ENCODE measurements at places on chromosomes 12 and 14.
A peak's percentile ranks its signal among the peaks of the same experiment; 100 is the strongest.

DNA sequence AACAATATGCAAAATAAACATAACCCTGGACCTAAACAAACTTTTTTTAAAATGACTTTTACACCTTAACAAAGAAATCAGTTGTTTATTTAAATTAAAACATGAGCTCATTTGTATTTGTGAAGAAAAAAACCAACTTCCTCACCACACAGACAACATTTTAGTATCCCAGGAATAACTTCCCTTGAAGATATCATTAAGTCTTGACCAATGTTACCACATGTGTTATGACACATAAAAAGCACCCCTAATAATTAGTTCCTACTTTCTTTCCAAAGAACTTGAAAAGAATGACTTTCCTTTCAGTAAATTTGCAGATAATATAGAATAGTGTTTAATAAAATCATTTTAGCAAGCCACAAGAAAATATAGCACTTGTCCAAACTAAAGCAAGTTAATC lies 42.4 kb downstream of the DUSP16 start:
- no peak for DNase-seq

DNA sequence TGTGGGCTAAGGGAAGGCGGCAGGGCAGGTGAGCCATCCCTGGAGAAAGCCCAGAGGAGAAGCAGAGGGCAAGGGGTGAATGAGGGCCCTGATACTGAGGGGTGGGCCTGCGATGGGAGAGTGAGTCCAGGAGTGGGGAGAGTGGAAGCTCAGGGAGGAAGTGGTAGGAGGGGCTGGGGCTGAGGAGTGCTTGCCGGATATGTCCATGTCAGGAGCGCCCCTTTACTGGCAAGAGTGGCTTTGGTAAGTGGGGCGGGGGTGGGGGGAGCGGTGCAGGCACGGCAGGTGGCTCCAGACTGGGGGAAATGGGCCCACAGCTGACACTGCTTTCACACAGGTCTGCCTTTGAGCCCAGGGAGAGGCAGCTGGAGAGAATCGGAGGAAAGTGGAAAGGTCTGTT lies 86.4 kb upstream of the GPR68 start:
- no peak for DNase-seq

- DNase-seq, result no peak
These were observed 631 bp downstream of the PPM1H start for GRCh38 chr12:62934239-62934798.

DNA sequence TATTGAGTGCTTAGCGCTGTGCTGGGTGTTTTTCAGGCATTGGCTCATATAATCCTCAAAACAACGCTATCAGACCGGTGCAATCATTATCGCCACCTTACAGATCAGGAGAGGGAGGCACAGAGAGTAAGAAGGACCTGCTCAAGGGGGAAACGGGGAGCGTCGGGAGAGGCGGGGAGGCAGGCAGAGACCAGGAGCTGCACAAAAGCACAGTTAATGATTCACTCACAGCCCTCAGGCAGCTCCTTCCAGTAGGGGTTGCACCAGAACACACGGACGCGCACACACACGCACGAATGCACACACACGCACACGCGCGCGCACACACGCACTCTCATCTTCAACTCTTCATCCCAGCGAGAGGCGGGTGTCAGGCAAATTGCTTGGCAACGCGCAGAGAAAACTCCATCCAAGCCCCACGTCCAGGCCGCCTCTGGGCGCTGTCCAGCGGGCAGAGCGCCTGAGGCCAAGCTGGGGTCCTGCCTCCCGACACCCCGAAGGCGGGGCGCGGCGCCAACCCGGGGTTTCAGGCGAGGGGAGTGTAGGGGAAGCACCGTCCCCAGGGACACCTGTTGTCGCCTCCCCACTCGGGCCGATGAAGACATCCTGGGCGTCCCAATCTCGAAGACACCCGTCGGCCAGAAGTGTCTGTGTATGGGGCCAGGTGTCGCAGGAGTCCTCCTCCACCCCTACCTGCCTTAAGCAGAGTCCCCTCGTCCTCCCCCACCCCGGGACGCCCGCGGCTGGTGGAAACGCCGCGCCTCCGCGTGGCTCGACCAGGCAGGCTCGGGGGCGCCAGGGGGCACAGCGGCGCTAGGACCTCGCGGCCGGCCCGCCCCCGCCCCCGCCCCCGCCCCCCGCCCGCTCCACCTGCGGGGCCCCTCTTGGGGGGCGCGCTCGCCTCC lies 35.5 kb upstream of the STON2 start:
- peak; percentile 50 for DNase-seq

GRCh38 chr14:74614508-74615495 lies 2.8 kb upstream of the LTBP2 start:
- DNase-seq, result no peak

GRCh38 chr12:27781680-27782079 lies 1.6 kb upstream of the MANSC4 start:
- DNase-seq, result no peak

DNA sequence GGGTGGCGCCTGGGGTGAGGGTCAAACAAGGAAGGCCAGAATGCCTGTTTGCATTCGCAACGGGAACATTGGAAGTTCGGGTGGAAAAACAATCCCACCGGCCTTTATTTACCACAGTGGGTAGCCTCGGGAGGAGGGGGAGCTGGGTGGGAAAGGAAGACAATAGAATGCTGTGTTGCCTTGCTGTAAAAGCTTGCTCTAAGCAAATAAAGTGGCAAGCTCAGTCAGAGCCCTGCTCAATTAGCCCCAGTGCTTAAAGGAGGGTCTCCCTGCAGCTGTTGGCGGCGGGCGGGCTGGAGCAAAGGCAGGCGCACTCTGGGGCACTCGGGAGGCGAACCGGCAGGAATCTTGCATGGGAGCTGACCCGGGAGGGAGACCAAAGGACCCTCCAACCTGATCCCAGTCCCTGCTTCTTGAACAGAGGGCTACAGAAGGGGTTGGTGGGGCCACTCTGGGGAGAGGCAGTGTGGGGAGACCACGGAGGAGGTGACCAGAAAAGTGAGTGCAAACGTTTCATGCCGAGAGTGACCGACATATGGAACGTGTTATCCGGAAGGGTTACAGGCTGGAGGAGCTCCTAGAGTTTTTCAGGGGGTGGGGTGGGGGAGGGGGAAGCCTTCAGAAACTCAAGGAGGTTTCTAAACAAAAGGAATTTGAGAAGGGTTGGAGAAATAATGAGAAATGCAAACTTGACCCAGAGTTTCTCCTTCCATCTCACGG lies 48.5 kb downstream of the NTF3 start:
- no peak for DNase-seq

GRCh38 chr14:51464411-51464810 lies 187.3 kb upstream of the FRMD6 start:
- DNase-seq, result no peak

- no peak for DNase-seq
These were observed 156.3 kb downstream of the PTPN11 start for GRCh38 chr12:112574896-112575558.

GRCh38 chr12:123532808-123533649 lies 490 bp downstream of the RILPL1 start:
- DNase-seq, result peak; percentile 52

DNA sequence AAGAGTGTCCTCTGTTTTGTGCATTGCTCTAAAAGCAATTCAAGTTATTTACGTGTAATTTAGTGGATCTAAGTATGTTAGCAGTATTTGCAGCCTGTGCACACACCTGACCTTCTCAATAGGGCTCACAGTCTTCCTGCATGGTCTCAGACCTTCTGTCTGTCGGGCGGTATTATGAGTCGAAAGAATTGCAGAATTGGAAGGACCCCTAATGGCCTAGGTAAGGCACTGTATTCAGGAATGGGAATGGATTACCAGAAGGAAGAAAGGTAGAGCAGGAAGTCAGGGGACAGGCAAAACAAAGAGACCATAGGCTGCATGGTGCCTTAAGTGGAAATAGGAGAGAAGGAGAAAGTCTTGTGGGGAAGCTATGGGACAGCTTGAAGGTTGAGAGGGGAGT lies 341.6 kb downstream of the VRK1 start:
- DNase-seq, result no peak

DNA sequence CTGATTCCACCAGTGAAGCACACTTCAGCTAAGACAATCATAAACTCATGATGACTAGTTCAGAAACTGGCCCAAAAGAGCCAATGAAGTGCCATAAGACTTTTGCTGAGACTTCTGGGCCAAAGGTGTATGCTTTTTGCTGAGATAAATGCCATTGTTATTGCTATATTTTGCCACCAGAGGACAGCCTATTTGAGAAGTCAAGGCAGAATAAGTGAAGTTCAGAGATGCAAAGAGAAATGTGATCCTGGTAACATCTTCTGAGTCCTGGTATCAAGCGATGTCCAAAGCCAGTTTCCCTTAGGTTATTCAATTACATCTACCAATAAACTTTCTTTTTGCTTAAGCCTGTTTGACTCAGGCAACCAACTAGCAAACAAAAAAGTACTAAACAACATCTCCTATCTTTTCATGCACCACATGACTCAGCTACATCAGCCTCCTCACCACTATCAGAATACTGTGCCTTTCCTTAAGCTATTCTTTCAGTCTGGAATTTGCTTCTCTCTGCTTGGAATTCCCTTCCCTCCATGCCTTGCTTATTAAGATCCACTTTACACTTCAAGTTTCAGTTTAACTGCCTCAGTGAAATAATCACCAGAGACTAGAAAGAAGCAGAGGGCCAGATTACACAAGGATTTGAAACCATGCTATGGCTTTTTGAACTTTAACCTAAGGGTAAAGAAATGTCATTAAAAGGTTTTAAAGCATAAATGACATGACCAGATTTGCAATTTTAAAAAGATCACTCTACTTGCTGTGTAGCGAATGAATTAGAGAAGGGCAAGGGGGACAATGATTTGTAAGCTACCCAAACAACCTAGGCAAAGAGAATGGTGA lies 14.0 kb downstream of the CRY1 start:
- DNase-seq, result no peak

GRCh38 chr14:100578552-100578951 lies 8.7 kb downstream of the BEGAIN start:
- DNase-seq, result no peak

DNA sequence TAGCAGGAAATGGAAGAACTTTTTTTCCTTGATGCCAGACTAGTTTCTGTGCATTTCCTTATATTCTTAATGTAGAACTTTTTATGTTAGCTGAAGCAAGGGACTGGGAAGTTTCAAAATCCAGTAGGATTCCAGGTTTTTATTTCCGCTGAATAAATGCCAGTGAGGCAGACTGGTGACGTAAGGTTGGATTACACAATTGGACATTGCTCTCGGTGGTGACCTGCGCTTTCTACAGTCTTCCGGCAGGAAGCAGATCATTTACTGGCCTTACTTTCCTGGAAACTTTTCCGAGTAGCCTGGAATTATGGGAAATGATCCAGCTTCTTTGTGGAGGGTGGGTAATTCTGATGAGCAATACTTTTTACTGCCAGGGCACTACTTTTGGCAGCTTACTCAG lies 3.6 kb downstream of the IFT43 start:
- DNase-seq, result no peak

DNA sequence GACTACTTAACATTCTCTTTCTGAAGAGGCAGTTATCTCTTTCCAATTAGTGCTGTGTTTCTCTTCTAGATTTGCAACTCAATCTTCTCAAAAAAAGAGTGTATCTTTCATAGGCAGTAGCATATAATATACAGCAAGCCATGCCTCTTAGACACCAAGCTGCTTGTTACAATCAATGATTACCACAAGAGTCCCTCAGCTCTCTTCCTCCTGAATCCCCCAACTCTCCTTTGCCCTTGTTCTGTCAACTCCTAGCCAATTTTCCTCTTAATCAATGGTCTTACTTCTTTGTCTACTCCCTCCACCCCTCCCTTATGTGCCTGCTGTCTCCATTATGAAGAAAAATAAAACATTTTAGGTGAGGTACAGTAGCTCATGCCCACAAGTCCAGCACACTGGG lies 2.6 kb downstream of the TMTC1 start:
- DNase-seq, result no peak

DNA sequence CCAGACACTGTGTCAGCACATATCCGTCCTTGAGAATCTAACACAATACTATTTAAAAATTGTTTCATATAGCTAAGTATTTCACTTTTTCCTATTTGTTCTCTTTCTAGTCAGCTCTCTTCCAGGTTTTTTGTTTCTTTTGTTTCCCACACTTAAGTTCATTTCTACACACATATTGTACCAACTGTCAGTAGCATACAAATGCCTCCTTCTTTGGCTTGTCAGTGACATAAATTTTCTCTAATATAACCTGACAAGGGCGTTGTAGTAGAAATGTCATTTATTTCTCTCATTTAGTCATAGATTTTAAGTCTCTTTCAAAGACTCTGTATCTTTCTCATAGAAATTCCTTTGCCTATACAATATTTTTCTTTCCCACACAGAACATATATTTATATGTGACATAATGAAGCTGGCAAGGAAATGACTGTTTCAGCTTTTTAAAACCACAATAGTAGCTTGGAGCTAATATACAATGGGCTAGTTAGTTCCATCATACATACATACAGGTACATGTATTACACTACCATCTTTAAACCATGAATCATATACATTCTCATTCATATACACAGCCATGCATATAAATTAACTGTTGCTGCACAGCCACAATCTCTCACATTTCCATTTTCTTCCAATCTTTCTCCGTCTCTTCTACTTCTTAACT lies 42.3 kb upstream of the EPS8 start:
- no peak for DNase-seq

DNA sequence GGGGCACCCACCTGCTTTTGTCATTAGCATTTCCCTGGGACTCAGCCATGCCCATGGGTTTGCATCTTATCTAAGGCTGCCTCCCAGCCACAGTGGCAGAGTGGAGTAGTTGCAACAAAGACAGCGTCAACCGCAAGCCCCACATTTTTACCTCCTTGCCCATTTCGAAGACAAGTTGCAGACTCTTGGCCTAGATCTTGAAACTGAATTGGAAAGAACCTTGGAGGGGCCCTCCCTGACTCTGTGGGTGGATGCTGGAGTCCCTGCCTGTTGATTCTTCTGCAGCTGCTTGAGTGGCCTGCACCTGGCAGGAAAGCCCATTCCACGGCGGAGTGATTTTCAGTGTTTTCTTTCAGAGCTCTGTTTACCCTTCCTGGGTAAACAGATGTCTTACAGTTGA lies 309.0 kb downstream of the VRK1 start:
- DNase-seq, result no peak

GRCh38 chr14:89910691-89911009 lies 43.9 kb downstream of the EFCAB11 start:
- no peak for DNase-seq

DNA sequence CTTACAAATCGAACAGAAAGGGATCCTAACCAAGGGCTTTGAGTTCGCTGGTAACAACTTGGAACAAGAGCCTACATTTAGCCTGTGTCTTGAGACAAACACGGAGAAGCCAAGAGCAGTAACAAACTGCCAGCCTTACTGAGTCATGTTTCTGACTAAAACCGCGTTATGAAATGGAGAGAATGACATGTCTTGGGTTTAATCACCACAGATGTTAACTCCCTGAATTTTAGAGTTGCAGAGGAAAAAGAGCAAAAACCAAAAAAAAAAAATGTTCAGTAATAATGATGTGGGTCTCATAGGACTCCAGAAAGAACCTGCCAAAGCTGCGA lies 1.0 kb downstream of the BLTP3B start:
- DNase-seq, result no peak

DNA sequence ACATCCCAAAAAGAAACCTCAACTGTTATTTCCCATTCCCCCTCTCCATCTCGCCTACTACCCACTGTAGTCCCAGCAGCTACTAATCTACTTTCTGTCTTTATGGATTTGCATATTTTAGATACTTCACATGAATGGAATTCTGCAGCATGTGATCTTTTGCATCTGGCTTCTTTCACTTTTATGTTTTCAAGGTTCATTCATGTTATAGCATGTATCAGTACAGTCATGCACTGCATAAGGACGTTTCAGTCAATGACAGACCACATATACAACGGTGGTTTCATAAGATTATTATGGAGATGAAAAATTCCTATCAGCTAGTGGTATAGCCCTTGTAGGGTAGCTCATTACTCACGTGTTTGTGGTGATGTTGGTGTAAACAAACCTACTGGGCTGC lies 24.5 kb downstream of the PCNX4 start:
- DNase-seq, result no peak

All from ureter (tissue), 1 donor.